ENCODE measurements at places on chromosomes 16 and 17.

- DNase-seq = no peak
Observed at GRCh38 chr17:76654408-76654807, 10.9 kb upstream of the ST6GALNAC1 start.

- DNase-seq = no peak
Observed at GRCh38 chr17:28729950-28730330, 1.4 kb downstream of the NEK8 start.

- no peak for DNase-seq
Observed at GRCh38 chr17:30913955-30914354, 7.8 kb upstream of the ADAP2 start.

DNA sequence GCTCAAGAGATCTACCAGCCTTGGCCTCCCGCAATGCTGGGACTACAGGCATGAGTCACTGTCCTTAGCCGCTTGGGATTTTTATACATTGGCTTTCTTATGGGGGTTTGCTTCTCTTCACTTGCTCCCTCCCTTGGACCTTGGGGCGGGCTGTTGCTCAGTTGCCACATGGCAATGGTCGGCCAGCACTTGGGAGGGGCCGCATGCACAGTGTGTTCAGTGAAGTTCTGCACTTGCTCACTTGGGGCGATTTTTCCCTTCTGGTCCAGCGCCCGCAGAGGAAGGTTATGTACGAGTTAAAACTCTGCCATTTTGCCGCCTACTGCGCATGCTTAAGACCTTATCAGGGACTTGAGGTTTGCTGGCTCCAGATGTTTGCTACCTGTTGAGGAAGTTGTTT, 1367.6 kb upstream of the CDH8 start:
- DNase-seq = no peak

DNA sequence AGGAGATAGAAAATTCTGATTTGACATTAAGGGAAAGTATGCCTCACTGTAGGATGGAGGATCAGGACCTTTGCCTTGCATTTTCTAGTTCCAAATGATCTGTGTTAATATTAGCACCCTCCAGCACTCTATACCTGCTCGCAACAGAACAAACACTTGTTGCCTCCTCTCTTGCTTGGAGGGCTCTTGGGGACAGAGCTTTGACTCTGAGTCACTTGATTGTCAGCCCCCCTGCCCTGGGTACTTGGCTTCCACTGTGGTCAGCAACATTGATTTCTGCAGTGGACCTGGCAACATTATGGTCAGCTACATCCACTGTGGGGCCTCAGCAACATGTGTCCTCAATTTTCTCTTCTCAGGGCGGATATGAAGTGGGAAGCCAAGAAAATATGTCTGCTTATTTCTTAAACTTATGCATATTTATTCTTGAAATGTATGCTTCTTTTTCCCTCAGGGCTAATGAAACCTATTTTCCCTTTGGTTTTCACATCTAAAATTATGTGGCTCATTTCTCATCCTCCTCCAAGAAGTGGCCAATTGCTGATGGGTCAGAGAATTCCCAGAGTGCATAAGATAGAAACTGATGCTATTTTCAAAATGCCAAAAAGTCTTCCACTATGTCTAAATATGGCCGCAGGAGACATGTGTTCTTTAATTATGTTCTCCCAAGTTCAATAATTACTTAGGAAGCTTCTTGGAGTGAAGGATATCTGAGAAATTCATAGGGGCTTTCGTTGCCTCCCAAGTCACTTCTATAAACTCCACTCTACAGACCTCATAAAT, 94.6 kb upstream of the SMIM36 start:
- no peak for DNase-seq

All from 8988T (cell line).